ENCODE measurements at places on chromosomes 6 and 20. TPM values are rescaled to one million over a fixed set of nuclear protein-coding genes. Genes with fewer than 3 reads are reported as not detected.

ADGRB3 gene
- total RNA-seq, result 11.5 TPM

- H3K4me3 ChIP-seq, result no peak overlapping the region
- no peaks in the 10 kb centered on the region for H3K36me3 ChIP-seq
- no peak for DNase-seq
- no peak overlapping the region for H3K27ac ChIP-seq
Measured at GRCh38 chr6:132568611-132569010, 1.5 kb upstream of the TAAR6 start.

XKR7 gene
- total RNA-seq, result under 0.01 TPM

DNA sequence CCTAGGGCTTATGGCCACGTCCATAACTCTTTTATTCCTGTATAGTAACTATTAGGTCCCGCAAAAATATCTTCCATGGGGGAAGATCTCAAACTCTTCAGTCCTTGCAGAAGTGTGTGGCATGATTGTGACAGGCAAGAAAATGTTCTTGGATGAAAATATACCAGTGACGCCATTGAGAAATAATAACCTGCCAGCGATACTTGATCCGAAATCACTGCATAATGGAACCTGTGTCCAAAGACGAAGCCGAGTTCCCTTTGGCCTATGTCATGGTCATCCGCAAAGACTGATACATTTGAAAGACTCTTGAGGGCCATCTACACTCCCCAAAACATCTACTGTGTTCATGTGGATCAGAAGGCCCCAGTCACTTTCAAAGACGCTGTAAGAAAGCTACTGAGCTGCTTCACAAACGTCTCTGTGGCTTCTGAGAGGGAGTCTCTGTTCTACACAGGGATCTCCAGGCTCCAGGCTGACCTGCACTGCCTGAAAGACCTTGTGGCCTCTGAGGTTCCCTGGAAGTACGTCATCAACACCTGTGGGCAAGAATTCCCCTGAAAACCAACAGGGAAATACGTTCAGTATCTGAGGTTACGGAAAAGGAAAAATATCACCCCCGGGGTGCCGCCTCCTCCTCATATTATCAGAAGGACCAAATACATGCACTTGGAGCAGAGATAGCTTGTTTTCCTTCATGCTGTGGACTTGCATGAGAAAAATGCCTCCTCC, 6.9 kb upstream of the GCNT2 start:
- DNase-seq, result no peak
- H3K36me3 ChIP-seq, result no peaks in the 10 kb centered on the region
- no peaks in the 10 kb centered on the region for H3K27me3 ChIP-seq
- peaks cover 12% of the 10 kb centered on the region for H3K4me1 ChIP-seq
- no peak overlapping the region for H3K27ac ChIP-seq

- peaks cover 12% of the 10 kb centered on the region for H3K4me1 ChIP-seq
- no peak overlapping the region for H3K4me3 ChIP-seq
- no peaks in the 10 kb centered on the region for H3K27me3 ChIP-seq
- H3K27ac ChIP-seq, result no peak overlapping the region
- no peaks in the 10 kb centered on the region for H3K36me3 ChIP-seq
Measured at GRCh38 chr6:156658186-156658965, 118.8 kb upstream of the ARID1B start.

TP53TG5 gene
- total RNA-seq, result not detected

LRRC73 gene
- total RNA-seq, result 1.1 TPM

- no peak overlapping the region for H3K4me3 ChIP-seq
- no peaks in the 10 kb centered on the region for H3K27me3 ChIP-seq
- H3K36me3 ChIP-seq, result no peaks in the 10 kb centered on the region
- H3K27ac ChIP-seq, result no peak overlapping the region
Measured at GRCh38 chr6:66103954-66104353, 396.9 kb upstream of the EYS start.

DNA sequence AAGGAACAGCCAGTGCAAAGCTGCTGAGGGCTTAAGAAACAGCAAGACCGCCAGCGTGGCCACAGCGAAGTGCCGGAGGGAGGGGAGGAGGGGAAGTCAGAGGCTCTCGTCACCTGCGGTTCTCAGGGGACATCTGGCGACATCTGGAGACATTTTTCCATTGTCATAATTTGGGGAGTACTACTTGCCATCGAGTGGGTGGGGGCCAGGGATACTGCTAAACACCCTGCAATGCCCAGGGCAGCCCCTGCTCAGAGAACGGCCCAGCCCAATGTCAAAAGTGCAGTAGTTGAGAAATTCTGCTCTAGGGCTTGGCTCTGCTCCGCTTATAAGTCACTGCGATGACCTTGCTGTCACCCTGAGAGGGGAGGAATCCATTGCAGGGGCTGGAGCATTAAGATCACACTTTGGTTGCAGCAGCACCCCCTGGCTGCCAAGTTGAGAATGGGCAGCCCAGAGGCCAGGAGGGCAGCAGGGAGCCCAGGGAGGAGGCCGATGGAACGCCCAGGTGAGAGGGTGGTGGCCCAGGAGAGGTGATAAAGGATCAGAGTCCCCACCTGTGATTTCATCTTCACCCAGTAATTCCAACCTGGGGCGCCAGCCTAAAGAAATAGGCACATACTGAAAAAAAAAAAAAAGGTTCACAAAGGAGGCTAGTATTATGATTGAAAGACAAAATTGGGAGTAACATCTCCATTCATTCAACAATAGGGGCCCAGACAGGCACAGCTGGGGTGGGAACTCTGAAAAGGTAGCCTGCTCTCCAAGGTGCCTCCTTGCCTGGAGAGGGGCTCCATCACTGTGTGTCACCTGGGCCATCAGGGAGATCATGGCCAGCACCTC, 218.2 kb downstream of the BMP7 start:
- no peaks in the 10 kb centered on the region for H3K36me3 ChIP-seq

Data from sigmoid colon (tissue), 7 donors.